ENCODE measurements at places on chromosomes 11 and 22.

DNA sequence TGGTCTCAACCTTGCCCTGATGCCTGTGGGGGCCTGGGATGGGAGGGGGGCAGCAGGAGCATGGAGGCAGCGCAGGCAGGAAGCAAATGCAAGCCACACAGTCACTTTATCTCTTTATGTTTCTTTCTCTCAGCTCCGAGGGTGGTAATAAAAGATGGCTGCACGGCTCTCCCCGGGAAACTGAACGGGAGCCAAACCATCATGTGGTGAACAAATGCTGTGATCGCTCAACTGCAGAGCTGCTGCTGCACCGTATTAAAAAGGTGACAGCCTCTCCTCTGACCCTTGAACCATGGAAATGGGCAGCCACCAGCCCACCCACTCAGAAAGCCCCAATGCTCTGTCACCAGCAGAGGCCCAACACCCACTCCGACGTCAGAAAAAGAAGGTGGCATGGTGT is 110.0 kb downstream of the TIMP3 start:
- H3K4me1 ChIP-seq = no peaks in the 10 kb centered on the region
- no peak for DNase-seq
- no peak overlapping the region for H3K4me3 ChIP-seq
- H3K36me3 ChIP-seq = no peaks in the 10 kb centered on the region
- H3K27me3 ChIP-seq = peaks cover 2% of the 10 kb centered on the region
- H3K27ac ChIP-seq = no peak overlapping the region

DNA sequence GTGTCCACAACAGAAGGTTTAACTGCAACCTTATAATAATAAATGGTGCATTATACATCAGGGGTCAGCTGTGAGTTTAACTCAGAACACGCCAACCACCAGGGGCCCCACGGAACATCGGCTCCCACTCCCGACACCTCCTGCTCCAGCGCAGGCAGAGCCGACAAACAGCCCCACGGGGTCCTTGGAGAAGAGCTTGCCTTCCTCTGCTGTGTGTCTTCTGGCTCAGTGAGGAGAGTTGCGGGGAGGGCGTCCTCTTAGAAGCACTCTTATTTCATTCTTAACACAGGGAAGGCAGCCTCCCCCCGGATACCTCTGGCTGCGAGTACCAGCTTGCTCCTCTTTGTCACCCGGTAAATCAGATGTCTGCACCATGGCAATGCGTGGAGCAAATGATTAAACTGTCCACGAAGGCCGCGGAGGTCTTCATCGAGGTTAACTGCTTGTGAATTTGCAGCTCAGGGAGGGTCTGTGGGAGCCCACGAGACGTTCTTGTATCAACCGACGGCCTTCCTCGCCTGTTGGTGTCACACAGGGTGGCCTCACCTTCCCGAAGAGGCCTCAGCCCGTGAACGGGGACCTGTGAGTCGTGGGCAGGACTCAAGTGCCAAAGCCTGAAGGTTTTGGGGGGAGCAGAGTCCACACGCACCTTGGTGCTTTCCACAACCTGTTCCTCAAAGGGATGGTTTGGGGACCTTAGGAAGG is 464.0 kb downstream of the BRD1 start:
- H3K4me3 ChIP-seq = no peak overlapping the region
- H3K27me3 ChIP-seq = no peaks in the 10 kb centered on the region
- H3K27ac ChIP-seq = no peak overlapping the region
- H3K4me1 ChIP-seq = no peaks in the 10 kb centered on the region
- no peak for DNase-seq

- no peak for DNase-seq
- H3K4me1 ChIP-seq = no peaks in the 10 kb centered on the region
- H3K27ac ChIP-seq = no peak overlapping the region
- H3K27me3 ChIP-seq = peaks cover 7% of the 10 kb centered on the region
- no peaks in the 10 kb centered on the region for H3K36me3 ChIP-seq
Observed at GRCh38 chr22:22230438-22230837, 14.1 kb upstream of the VPREB1 start.

GRCh38 chr11:128895526-128895925 is 4.4 kb downstream of the KCNJ5 start:
- H3K27ac ChIP-seq = no peak overlapping the region
- H3K4me3 ChIP-seq = no peak overlapping the region
- no peaks in the 10 kb centered on the region for H3K36me3 ChIP-seq
- peaks cover 4% of the 10 kb centered on the region for H3K4me1 ChIP-seq
- no peak for DNase-seq
- H3K27me3 ChIP-seq = peaks cover 4% of the 10 kb centered on the region

Data from psoas muscle (tissue), 8 donors.